CD4-positive, alpha-beta T cell treated with Interleukin-15 for 1 hour (primary cell): ENCODE measurements at places on chromosomes 16 and 17.

- DNase-seq = no peak
Observed at GRCh38 chr17:76578376-76578775, 7.3 kb downstream of the ST6GALNAC2 start.

DNA sequence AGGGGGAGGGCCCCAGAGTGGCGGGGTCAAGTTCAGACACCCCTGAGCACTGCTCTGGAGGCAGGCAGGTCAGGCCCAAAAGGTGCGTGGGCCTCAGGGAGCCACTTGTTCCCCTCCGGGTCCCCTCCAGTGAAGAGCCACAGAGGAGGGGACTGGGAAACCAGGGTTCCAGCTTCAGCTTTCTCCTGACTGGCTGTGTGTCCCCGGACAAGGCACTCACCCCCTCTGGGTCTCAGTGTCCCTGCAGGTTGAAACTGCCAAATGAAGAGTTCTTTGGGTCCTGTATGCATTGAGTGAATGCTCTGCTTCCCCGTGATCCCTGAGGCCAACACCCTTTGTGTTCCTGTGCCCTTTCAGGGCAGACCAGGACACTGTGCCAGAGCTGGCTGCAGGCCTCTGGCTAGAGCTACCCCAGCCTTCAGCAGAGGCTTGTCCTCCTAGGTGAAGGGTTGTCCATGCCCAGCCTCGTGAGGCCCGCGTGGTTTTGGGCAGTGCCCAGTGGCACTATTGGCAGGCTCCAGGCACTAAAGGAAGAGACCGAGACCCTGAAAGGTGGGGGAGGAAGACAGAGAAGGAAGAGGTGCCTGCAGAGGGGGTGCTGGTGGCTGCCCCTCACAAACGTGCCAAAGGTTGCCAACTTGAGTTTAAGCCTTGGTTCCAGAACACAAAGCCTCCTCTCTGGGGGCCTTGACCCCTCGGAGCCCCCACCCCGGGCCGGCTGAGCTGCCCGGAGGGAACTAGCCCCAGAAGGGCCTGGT lies 13.3 kb upstream of the WNT3 start:
- DNase-seq = no peak

GRCh38 chr17:19805006-19805405 lies 56.9 kb upstream of the ALDH3A1 start:
- no peak for DNase-seq

DNA sequence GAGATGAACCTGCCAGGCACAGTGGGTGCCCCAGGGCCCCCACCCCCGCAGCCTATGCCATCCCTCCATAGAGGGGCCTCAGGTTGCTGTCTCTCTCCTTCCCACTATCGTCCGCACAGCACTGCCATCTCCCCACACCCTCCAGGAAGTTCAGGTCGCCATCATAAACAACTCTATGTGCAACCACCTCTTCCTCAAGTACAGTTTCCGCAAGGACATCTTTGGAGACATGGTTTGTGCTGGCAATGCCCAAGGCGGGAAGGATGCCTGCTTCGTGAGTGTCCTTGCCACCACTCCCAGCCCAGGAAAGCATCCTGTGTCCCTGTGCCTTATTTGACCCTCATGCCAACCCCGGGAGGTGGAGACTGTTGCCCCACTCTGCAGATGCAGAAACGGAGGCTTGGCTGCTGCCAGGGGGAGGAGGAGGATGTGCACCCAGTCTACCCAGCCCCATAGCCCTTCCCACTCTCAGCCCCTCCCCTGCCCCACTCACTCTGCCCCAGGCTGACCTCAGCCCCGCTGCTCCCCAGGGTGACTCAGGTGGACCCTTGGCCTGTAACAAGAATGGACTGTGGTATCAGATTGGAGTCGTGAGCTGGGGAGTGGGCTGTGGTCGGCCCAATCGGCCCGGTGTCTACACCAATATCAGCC lies 3.9 kb downstream of the PRSS21 start:
- peak; percentile 14 for DNase-seq

DNA sequence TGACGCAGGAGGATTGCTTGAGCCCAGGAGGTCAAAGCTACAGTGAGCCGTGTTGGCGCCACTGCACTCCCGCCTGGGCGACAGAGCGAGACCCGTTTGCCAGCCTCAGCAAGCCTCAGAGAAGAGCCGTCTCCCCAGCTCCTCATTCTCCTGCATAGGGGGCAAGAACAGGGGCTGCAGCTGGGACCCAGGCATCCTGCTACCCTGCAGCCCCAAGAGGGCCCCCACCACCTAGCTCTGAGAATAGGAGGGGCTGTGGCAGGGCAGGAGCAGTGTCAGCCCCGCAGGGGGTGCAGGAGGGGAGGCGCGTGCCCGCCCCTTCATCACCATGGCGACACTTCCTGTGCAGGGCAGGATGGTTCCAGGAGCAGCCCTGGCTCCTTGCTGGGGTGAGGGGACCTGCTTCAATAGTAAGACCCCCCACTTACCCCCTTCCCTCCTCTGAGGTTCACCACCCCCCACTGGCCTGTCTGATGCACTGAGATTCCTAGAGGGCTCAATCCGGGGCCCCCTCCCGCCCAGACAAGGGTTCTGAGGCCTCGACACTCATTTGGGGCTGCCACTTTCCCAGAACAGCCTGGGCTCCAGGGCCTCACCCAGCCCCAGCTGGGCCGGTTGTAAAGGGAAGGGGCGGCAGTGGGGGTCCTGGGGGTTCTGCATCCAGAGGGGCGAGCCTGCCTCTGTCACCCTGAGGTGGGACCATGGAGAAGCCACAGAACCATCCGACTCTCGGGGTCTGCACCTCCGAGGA lies 20.2 kb downstream of the VASN start:
- DNase-seq = no peak

DNA sequence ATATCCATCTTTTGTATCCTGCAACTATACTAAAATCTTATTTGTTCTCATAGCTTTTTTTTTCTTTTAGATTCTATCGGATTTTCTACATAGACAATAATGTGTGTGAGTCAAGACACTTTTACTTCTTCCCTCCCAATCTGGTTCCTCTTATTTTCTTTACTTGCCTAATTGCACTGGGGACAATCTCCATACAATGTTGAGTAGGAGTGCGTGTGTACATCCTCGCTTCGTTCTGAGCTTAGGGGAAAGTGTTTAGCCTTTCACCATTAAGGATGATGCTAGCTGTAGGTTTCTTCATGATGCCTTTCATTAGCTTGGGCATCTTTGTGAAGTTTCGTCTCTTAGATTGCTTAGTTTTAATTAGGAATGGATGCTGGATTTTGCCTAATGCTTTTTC lies 2.9 kb downstream of the SPATA32 start:
- no peak for DNase-seq

DNA sequence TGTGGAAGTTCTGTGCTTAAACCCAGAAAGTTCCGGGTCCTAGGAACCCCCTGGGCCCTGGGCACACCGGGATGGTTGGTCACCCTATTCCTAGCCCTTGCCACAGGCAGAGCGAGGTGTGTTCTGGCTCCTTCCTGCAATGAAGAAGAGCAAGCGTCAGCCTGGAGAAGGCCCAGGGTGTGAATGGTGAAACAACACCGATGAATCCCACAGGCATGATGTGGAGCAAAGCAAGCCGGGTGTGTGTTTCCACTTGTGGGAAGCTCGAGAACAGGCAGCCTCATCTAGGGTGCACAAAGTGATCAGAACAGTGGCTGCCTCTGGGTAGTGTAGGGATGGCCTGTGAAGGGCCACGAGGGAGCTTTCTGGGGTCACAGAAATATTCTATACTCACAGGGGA lies 13.8 kb downstream of the KCNG4 start:
- DNase-seq = no peak
